ENCODE measurements at places on chromosomes 11 and 22.

DNA sequence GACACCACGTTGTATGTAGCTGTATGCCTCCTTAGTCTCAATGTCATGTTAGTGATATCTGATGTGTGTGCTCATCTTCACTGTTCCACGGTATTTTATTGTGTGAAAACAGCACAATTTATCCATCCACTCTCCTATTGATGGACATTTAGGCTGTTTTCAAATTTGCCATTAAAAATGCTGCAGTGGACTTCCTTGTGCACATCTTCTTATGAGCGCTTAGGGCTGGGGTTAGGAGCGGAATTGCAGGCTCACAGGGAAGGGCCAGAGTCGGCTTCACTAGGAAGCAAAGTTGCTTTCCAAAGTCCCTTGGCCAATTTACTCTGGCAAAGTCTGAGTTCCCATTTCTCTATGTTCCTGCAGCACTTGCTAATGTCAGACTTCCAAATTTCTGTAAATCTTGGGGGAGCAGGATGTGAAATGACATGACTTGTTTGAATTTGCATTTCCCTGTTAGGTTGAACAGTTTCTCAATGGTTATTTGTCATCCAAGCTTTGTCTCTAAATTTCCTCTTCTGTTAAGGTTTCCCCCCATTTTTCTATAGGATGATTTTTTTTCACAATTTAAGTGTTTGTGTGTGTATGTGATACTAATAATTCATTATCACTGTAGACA is 75.4 kb downstream of the MYEOV start:
- DNase-seq, result no peak

GRCh38 chr11:16612566-16613261 is 125.7 kb upstream of the C11orf58 start:
- DNase-seq, result no peak

GRCh38 chr22:24481641-24482040 is 13.5 kb upstream of the UPB1 start:
- DNase-seq, result no peak

GRCh38 chr22:19240813-19241592 is 50.5 kb downstream of the CLTCL1 start:
- DNase-seq, result no peak

DNA sequence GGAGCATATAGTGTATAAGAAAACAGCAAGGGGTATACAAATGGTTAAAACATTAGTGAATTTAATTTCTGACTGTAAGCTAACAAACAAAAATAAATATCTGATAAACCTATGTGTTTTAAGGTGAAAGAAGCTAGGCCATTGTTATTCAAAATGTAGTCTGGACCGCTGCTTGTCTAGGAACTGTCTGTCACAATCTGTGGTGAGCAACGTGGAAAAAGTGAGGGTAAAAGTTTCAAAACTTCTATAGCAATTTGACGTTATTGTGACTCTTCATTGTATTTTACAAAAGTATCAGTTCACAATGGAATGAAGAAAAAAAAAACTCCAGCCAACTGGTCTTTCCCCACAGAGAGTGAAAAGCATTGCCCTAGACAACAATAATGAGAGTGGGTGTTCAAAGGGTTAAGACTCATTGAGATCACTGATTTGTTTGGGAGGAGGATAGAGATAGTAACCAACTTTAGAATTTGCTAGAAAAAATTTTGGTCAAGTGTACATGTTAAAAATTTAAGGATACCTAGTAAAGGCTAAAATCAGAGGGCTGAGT is 79.1 kb downstream of the UVRAG start:
- DNase-seq, result no peak

GRCh38 chr11:78253797-78254196 is 65.1 kb downstream of the USP35 start:
- DNase-seq, result no peak

DNA sequence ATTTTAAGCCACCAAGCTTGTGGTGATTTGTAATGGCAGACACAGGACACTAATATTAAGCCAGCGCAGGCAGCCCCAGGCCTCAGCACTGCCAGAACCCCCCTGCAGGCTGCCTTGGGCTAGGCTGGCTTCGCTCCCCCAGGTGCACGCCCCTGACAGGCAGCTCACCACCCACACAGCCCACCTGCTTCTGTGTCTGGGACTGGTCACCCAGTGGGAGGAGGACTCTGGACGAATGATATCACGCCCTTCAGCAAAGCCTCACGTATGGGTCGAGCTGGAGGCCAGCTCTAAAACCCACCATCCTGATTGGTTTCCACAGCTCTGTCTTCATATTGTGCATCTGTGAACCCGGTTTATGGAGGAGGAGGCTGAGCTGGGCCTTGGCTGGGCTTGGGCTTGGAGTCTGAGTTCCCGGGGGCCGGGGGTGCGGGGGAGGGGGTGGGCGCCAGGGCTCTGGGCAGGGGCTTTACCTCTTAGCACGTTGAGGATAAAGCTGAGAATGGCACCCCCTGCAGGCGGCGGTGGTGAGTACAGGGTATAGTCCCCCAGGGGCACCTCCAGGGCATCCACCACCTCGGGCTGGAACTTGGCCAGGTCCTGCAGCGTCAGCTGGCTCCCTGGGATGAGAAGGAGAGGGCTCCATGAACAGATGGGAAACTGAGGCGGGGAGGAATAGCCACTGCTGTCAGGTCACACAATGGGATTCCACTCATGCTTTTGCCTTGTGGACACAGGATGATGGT is 13.8 kb downstream of the GGT5 start:
- peak; percentile 38 for DNase-seq

DNA sequence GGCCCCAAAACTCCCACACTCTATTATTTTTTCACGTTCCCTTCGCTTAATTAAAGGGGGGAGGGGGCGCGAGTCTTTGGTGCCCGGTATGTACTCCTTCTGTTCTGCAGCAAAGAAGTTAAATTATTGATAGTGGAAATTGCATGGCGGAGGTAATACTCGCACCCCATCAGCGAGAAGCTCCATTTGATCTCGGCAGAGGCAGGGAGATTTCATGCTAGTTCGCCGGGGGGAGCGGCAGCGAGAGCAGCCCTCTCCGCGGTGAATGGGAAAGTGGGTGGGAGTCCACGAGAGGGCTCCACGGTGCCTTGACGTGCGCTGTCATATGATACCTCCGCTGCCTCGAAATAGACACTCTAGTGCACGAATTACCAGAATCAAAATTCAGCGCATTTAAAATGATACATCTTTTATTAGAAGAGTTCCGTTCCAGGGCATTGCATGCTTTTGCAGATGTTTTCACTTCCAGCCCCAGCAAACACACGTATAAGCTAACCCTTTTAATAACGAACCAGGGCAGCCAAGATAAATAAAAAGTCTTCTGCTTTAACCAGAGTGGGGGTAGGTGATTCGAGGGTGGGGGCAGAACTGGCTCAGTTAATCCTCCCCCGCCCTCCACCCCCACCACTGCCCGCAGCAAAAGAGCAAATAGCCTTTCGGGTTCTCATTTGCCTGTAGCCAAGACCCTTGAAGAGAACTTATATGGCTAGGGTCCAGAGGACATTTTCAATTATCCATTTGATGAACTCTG is 1.3 kb upstream of the BDNF start:
- DNase-seq, result no peak

DNA sequence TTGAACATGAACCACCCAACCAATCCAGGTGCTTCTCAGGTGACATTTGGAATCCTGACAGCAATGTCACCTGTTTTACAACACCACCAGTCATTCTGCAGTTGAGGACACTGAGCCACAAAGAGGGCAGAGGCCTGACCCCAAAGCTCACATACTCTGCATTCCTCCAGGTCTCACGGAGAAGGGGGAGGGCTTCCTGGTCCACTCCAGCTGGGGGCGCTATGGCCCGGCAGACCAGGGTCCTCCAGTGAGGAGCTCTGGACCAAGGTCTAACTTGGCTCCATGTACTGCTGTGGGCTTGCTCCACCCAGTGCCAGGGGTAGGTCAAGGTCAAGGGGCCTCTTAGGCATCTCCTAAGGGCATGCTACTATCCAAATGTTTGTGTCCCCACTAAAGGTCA is 1.5 kb upstream of the PNPLA3 start:
- no peak for DNase-seq

GRCh38 chr11:12246989-12247388 is 130.4 kb upstream of the PARVA start:
- no peak for DNase-seq

GRCh38 chr22:19515654-19516377 is 8.4 kb downstream of the CLDN5 start:
- DNase-seq, result no peak

DNA sequence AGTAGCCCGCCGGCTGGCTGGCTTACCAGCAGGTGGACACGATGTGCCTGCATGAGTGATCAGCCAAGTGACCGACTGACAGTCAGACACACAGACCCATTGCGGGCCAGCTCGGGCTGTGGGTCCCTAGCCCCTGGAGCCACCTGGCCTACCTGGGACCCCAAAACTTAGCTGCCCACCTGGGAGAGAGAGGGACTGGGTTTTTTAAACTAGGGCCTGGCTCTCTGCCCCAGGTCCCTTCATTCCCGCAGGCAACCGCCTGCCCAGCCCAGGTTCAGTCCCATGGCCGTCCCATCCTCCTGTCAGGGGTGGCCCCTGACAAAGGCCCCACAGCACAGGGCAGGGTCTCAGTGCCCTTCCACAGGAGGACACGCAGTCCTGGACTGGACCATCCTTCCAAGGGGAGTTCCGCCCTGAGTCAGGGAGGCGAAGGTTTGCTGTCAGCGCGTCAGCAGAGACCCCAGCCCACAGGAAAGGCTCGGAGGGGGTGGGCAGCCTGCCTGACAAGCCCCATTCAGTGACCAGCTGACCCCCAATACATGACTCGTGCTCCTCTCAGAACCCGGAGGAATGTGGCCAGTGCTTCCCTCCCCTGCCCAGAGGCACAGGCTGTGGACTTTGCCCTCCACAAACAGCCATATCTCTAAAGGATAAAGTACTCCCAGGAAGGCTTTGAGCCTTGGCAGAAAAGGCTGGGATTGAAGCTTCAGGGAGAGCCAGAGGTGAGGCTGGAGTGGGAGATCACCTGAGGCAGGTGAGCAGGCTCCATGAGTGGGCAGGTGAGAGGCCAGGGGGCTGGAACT is 8.4 kb downstream of the SLCO2B1 start:
- DNase-seq, result no peak

DNA sequence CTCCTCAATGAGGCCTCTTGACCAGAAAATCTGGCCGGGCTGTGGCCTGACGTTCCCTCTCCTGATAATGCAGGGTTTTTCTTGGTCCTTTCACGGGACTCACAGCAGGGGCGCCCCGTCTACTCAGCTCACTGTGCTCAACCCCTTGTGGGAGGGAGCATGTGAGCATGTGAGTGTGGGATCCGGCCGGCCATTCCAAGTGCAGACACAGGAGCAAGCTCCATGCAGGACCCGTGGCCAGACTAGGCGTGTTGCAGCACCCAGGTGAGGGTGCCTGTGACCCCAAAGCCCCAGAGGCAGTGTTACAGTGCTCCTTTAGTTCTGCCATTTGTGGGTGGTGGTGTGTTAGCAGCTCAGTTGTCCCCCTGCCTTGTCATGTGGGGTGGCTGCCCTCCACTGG is 18.0 kb downstream of the DHCR7 start:
- DNase-seq, result no peak

GRCh38 chr11:119318240-119319135 is 1.6 kb upstream of the MCAM start:
- DNase-seq, result no peak

DNA sequence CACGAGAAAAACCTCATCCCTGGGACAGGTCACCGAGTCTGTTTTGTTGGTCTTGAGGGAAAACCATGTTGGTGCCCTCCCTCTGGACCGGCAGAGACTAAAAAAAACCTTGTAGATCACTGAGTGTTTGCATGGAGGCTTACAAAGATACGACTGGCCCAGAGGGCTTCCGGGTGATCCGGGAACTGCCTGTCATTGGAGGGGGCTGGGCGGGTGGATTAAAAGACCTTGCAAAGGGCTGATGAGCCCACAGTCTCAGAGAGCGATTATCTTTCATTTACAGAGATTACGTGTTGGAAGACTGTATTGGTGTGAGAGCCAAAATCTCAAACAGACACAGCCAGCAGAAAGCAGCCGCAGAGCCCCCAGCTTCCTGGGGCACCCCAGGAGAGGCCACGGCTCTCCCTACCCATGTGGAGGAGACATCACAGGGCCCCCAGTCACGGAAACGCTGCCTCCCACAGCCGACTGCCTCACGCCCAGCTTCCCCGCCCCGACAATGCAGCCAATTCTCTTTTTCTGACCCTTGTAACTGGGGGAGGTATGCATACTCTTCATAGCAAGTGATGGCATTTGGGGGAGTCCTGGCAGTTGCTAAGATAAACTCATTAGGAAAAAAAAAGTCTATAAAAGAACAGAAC is 426.4 kb downstream of the CTTN start:
- no peak for DNase-seq

DNA sequence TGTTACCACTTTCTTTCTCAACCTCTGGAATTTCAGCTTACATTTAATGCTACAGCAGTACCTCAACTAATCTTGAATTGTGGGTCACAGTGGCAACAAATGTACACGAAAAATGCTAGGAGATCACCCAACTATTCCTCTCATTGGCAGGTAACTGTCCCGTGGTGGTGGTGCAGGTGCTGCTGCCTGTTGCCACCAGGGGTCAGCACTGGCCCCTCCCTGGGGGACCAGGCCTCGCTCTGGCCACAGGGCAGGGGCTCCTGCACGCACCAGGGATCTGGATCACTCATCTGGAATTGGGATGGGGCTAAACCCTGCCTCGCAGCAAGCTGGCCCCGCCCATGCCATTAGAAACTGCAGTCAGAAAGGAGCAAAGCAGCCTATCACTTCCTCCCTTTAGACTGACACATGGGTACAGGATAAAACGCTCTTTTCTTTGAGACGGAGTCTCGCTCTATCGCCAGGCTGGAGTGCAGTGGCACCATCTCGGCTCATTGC is 6.9 kb upstream of the POLDIP3 start:
- no peak for DNase-seq

DNA sequence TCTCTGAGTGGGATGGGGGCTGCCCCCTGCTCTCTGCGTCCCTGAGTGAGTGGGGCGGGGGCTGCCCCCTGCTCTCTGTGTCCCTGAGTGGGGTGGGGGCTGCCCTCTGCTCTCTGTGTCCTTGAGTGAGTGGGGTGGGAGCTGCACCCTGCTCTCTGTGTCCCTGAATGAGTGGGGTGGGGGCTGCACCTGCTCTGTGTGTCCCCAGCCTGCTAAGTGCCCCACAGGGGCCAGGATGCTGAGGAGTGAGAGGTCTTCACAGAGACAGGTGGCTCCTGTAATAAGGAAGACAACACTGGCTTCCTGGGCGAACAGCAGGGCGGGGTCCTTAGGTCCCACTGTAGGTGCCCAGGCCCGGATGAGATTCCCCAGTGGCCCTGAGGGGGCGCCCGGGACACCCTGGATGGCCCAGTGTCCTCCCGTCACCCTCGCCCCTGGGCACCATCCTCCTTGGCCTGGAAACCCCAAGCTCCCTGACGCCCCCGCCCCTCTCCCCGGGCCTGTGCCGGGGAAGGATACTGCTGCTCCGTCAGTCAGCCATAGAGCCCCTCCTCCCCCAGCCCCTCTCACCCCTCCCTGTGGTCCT is 3.8 kb upstream of the CCDC188 start:
- DNase-seq, result no peak

DNA sequence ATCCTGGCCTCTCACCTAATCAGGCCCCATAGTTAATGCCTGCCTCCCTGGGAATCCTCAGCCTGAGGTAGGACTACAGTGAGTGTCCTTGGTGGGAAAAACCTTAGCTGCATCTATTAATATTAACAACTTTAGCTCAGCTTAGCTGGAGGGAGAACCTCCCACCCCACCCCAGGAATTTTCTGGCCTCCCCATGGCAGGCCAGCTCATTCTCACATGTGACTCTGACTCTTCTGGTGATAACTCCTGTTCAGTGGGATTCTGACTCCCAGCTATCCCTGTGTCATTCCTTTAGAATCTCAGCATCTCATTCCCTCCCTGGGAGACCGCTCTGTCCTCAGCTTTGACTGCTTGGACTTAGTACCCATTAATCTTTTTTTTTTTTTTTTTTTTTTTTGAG is 14.5 kb downstream of the ART5 start:
- DNase-seq, result no peak

All from stimulated activated CD8-positive, alpha-beta memory T cell treated with anti-CD3 and anti-CD28 coated beads, Interleukin-7, amount 100 ng/mL, for 4 hours (primary cell).